ENCODE measurements at places on chromosomes 11 and 22.

DNA sequence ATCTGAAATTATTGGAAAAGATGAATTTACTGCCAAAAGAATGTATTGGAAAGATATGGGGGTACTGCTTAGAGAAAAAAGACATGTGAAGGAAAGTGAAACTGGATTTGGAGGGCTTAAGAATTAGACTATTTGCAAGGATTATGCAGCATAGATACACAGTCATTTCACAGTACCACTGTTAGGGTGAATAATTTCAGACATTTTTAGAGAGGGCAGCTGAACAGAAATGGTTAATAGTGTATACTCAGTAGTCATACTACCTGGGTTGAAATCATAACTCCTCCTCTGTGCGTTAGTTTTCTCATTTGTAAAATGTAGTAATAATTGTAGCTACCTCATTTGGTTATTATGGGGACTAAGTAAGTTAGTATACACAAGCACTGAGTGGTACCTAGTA, 33.0 kb downstream of the GAS2 start:
- DNase-seq, result no peak

DNA sequence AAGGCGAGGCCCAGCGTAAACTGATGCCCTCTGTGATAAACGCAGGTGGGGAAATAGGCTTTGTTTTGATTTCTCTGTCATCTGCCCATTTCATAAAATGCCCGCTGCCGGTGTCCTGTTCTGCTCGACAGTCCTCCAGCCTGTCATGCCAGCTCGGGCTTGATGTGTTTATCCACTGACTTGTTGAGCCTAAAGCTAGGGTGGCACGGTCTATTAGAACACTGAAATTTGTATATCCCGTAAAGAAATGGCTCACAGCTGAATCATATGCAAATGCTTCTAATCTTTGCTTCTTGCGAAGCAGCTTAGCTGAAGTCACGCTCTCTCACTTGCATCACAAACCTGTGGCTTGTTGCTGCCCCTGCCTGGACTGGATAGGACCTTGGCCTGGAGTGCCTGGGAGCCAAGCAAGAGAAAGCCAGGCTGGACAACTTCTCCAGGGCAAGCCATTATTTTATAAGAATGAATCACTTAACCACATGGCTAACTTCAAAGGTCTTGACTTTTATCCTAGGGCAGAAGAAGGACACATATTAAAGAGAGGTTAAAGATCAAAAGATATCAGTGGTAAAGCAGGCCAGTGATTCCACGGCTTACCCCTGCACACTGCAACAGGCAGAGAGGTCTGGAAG, 33.1 kb downstream of the EHF start:
- no peak for DNase-seq

DNA sequence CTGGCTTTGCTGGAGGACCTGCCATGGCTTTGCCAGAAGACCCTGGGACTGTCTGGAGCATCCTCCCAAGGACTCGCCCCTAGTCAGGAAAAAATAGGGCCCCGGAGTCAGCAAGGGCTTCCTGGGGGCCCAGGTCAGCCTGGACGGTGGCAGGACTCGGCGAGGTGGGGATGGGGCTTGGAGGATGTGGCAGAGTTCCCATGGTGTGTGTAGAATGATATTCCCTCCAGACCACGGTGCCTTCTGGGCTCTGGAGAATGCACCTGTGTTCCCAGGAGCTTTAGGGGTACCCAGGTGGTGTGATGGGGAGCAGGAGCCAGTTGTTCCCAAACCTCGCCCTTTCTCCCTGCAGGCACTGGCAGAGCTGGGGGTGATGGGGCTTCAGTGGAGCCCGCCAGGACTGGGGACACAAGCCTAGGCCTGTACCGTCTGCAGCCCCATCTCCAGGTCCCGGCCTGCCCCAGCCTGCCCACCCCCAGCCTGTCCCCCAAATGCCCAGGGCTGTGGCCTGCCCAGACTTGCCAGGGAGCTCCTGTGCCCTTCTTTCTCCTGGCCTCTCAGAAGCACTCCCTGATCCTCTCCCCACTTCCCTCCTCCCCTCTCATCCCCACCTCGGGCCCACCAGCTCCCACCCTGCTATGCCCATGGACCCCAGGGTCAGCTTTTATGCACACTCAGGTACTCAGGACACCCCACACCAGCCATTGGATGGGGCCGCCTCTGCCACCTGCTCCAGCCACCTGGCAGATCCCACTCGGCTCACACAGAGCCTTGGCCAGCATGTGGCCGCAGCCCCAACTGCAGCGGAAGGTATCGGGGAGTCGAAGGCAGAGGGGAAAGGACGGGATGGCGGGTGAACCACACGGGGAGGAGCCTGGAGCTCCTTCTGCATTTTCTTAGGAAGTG, 82.1 kb downstream of the CDKN1C start:
- DNase-seq, result no peak

DNA sequence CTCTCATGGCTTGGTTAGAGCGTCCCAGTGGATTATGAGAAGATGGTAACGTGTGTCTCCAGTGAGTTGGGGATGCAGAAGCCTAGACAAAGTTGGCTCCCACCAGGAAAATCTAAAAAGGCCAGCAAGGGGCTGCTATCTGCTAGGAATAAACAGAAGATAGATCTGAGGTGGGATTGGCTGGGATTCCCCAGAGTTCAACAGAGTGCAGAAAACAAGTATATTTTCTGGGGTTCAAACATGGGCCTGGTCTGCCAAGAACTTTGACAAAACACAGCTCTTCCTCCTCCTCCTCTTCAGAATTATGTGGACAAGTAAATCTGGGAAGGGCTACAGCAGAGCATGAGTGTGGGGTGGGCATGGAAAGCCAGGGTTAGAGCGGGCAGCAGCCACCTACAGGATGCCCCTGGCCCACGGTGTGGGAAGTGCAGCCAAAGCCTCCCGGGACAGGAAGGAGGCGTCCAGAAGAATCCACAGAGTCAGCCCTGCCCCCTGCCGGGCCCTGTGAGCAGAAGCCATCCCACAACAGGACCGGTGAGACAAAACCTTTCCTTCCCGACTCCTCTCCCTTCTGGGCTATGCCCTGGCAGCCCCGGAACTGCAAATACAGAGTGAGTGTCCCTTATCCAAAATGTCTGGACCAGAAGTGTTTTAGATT, 67.1 kb downstream of the CD82 start:
- no peak for DNase-seq

DNA sequence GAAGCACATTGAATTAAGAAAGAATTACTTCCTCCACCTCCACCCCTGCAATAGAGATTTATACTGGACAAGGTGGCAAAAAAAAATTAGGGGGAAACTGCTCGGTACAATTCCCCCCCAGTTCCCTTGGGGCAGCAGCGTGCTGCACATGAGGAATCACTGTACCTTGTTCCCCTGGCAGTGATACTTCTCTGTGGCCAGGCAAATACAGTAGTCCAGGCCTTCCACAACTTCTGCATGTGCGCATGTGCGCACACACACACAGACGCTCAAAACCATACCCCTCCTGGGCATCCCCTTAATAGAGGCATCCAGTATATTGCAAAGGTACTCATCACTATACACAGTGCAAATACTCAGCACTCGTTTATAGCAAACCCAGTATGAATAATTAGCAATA, 68.9 kb downstream of the ARFGAP2 start:
- DNase-seq, result no peak

DNA sequence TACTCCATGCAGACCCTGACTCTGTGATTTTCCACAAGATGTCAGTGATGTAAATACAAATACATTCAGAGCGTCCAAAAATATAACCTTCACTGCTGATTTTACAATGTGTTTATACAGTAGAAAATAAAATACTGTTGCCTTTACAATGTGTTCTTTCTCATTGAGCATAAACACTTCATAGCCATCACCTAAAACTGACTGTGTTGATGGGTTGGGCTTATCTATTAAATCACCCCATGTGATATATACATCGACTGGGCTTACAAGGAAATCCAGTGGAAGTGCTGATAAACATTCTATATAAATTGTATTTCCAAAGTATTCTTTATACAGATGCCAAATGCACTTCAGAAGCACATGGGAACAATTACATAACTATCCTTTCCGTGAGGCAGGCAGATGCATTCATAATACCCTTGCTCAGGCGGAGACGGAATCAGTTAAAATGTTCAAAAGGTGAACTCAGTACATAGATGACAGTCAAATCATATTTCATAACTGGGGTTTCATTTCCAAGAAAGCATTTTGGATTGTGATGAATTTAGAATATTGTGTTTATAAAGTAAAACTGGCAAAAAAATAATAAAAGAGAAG, 27.7 kb downstream of the DDI1 start:
- no peak for DNase-seq

DNA sequence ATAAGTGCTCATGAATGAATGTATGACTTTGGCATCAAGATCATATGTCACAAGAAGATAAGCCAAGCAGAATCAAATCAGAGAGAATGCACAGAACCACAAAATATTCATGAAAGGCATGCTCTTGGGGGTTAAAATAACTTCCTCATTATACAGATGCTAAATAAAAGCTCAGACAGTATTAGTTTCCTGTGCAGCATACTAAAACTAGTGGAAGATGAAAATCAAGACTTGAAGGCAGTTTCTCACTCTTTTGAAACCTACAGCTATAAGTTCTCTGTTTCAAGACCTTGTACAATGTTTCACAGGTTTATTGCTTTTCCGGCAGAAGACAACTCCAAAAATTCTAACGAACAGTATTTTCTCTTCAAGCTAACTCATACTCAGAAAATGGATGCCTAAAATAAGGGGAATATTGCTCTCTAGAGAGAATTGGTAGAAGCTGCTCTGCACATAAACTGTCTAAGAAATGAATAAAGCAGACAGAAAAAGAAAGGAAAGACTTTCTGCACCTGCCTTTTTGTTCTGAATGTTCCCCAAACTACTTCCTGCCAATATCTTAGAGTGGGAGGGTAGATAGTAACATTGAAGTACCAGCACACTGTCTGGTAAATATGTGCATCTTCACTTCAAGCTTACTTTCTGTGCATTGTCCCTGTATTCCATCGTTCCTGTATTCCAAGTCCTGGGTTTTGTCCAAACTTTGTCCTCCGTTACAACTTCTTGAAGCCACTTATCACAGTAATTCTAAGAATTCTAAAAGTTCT, 639.4 kb upstream of the FAT3 start:
- no peak for DNase-seq

DNA sequence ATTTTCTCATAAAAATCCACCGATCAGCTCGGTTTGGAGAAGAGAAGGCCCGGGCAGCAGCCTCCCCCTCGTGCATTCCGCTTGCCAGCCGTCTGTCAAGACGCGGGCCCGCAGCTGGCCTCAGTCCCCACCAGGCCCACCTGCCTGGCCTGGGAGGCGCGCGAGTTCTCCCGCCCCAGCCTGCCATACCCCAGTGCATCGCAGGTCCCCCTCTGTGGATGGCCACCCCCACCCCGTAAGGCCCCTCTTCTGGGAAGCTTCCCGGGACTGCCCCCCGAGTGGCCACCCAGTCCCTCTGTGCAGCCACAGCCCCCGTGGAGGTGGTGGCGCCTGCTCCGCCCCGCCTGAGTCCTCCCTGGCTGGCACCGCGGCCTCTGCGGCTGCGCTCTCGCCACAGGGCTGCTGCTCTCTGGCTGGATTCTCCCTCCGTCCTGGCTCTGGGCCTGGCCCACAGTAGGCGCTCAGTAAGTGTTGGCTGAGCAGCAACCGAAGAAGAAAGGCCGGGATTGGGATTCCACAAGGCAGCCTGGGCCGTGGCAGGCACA, 74.0 kb upstream of the TCF20 start:
- DNase-seq, result no peak

- no peak for DNase-seq
These were observed 118.6 kb downstream of the ARHGAP42 start for GRCh38 chr11:100805506-100806199.

DNA sequence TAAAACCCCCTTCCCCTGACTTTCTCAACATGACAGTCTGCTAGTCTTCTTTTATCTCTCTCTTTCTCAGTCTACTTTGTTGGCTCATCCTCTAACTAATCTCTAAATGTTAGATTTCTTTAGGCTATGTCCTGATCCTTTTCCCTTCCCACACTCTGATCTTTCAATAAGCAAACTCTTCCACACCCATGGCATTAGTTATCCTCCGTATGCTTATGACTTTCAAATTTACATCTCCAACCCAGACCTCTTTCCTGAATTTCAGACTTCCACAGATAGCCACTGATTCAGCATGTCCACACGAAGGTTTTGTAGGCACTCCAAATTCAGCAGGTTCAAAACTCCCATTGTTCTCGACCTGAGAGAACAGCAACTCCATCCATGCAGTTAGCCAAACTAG, 75.6 kb downstream of the LIF start:
- no peak for DNase-seq

DNA sequence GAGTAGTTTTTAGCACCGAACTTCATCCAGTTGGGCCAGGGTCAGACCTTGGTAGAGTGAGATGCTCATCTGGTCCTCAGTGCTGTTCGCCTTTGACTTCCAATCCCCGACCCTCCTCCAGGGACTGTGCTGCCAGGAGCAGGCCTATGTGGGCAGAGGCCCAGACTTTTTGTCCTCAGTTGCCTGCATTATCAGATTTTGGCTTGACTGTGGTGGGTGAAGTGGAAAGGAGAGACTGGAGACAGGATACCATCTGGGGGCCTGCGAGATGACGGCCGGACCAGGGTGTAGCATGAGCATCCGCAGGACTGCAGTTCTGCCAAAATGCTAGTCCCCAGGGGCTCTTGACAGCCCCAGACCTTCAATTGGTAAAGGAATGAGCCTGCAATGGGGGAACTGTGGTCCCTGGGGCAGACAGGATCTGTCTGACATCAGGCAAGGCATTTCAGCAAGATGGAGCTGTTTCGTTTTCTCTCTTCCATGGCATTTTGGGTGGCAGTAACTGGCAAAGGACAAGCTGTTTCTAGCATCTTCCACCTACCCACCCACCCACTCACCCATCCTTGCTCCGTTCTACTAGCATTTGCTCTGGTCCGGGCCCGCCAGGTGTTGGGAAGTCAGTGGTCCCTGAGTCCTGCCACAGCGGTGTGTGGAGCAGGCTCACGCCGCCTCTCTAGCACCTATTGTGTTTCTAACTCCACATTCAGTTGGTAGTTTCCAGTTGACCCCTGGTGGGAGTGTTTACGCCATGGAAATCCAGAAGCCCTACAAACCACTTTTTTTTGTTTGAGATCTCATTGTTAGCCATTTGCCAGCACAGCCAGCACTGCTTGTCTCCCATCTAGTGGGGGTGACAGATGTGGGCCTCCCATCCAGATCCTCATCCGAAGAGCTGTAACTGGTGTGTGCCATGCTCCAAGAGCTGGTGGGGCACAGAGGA, 53.5 kb downstream of the OTOG start:
- no peak for DNase-seq

All from stimulated activated naive CD8-positive, alpha-beta T cell treated with anti-CD3 and anti-CD28 coated beads, Interleukin-15, Interleukin-2, amounts not matched to agents 100 U/mL and 50 U/mL, for 24 hours (primary cell).